ENCODE measurements at places on chromosomes 5 and 9.

- DNase-seq = no peak
Measured at GRCh38 chr5:78076351-78076750, 218.1 kb downstream of the AP3B1 start.

- DNase-seq = no peak
Measured at GRCh38 chr9:114033397-114034103, 44.5 kb downstream of the AMBP start.

GRCh38 chr9:17846948-17847655 lies 268.2 kb downstream of the SH3GL2 start:
- no peak for DNase-seq

GRCh38 chr5:88680253-88681132 lies 202.5 kb downstream of the MEF2C start:
- no peak for DNase-seq

DNA sequence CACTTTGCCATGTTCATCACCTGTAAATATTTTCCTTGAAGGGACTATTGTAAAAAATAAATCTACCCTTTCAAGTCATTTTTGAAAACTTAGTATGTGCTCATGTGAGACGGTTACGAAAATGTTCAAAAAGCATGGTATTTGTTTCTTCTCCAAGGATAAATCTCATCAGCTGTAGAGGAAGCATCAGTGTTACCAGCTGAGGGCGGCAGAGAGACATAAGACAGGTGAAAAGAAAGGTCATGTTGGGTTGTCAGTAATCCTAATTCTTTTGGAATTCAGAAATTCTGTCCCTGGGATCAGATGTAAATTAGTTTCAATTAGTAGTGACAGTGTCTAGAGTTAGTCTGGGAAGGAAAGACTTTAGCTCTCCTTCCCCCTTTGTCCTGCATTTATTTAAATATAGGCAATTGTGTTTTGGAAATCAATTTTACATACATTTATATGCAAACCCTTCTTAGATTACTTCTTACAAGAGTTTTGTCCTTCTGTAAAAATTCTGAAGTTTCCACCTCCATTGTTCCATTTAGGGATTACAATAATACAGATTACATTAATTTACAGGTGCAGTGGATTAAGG lies 791.9 kb upstream of the CDH6 start:
- DNase-seq = peak; percentile 3

DNA sequence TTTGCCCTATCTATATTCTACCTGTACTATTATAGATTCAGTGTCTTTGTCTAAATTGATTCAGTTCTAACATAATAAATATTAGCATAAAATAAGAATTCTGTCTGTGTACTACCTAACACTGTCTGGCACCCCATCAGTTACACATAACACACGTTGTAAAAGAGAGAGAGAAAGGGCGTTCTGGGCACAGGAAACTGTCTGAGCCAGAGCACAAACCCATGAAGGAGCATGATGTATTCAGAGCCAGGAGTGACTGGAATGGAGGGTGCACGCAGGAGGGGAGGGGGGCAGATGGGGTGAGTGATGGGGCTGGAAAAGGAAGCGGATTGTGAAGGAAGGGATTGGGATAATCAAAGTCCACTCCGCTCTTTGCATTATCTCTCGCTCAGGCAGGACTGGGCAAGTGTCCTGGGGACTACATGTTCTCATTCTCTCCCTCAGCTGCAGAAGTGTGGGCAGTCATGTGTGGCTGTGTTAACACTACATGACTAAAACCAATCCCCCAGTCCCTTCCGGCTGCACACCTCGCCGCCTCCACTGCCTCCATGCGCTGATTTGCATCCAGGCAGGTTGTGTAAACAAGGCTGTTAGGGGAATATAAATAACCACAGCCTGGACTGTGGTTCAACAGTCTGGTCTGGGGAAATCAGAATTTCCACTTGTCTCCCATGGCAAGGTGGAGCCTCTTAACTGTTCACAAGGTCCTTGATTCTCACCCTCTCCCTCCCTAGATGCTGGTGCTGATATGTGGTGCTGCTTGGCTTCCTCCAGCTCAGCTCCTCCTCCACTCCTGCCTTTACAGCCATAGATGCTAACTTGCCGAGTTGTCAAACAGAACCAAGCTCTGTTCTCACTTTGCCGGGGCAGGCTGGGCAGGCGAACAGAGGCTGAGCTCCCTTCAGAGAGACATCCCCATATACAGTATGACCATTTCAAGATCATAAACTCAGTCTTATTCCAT lies 367.5 kb upstream of the BRINP1 start:
- no peak for DNase-seq

DNA sequence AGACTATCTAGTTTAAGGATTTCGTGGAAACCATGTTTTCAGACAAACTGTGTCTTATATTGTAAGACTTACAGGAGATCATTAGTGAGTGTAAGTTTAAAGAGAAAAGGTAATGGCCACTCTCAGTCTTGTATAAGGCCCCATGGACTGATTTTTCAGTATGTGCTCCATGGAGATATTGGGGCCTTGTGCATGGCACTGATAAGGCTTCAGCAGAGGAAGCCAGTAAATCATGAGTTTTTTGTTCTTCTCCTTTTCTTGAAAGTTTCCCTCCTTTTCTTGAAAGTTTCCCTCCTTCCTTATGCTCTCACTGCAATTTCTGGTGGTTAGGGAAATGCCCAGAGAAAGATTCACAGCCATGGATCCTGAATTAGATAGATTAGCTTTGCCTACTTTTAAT lies 471.3 kb downstream of the LRRC70 start:
- DNase-seq = no peak

GRCh38 chr5:79168031-79168430 lies 56.4 kb downstream of the BHMT start:
- no peak for DNase-seq
